Endothelial cell of umbilical vein (primary cell): ENCODE measurements at places on chromosomes 2 and 18. TPM values are rescaled to one million over a fixed set of nuclear protein-coding genes. Genes with fewer than 3 reads are reported as not detected.

DNA sequence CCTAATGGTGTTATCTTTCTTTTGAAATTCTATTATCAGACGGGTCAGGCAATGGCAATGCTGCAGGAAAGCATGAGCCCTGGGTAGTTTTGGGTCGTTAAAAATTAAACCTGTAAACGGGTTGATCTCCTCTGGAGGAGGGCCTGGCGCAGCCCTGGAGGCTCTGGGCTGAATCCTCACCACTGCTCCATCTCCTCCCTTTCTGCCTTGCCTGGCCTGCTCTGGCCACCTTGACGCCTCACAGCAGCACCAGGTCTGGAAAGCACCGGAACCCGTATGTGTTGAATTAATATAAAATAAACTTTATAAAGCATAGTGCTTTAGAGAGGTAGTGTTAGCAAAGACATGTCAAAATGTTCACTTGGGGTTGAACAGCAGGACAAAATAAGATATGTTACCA lies 316.1 kb downstream of the LNPK start:
- no peak for DNase-seq

- DNase-seq = no peak
Observed at GRCh38 chr18:50312296-50313030, 25.0 kb upstream of the CXXC1 start.

- DNase-seq = no peak
Observed at GRCh38 chr2:219638217-219638947, 11.0 kb downstream of the SLC4A3 start.

- peak; percentile 70 for DNase-seq
Observed at GRCh38 chr2:44981714-44982108, 27.5 kb downstream of the SIX2 start.

Gene CCL20
- 0.16 and 0.32 TPM in 2 replicates for polyA plus RNA-seq

GRCh38 chr2:107502539-107502938 lies 324.2 kb upstream of the RGPD4 start:
- no peak for DNase-seq

Gene TMEM237
- polyA plus RNA-seq = 36.3 and 41.2 TPM in 2 replicates

- DNase-seq = no peak
Observed at GRCh38 chr2:136151021-136151971, 33.3 kb upstream of the CXCR4 start.

GRCh38 chr2:217740178-217740577 lies 262.6 kb downstream of the TNS1 start:
- DNase-seq = no peak

GRCh38 chr2:172953411-172953810 lies 122.2 kb upstream of the MAP3K20 start:
- DNase-seq = no peak

Gene SERPINB3
- polyA plus RNA-seq = not detected in 2 replicates

- DNase-seq = peak; percentile 48
Observed at GRCh38 chr2:152468899-152469692, 134.1 kb downstream of the FMNL2 start.

Gene FSHR
- polyA plus RNA-seq = not detected in 2 replicates

DNA sequence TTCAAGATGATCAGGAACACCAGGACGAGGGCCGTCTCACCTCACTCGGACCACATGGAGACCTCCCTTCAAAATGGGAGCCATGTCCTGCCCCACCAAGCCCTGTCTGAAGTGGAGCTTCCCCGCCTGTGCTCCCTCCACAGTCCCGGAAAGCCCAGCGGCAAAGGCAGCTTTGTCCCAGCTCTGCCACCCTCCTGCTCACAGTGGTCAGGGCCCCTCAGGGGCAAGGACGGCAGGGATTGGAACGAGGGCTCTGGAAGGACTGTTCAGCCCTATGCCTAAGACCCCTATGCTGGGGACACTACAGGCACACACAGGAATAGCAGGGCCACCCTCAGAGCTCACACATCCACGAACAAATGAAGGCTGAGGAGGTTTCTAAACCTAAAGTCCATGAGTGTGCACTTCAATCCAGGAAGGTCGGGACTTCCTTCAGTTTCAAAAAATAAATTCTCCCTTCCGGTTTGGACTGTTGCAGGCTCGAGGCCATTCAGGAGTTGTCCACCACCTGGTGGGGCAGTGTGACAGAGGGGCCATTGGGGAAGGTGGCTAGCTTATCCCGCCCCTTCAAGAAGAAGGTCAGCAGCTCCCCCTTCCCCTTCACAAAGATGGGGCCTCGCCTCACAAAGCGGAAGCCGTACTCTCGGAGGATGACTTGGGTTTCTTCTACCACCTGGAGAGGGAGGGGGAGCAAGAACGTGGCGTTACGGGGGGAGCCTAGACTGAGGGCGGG lies 26.4 kb downstream of the CENPO start:
- no peak for DNase-seq

DNA sequence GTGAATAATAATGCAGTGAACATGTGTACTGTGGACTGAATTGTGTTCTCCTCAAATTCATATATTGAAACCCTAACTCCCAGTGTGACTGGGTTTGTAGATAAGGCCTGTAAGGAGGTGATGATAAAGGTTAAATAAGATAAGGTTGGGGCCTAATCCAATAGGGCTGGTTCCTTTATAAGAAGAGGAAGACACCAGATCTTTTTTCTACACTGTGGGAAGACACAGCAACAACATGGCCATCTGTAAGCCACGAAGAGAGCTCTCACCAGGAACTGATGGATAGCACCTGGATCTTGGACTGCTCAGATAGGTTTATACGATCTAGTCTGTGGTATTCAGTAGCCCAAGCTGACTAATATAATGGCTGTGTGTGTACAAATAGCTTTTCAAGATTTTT lies 66.8 kb downstream of the BMPR2 start:
- no peak for DNase-seq

- peak; percentile 95 for DNase-seq
Observed at GRCh38 chr2:224837558-224837957, 121.4 kb upstream of the CCDC195 start.

DNA sequence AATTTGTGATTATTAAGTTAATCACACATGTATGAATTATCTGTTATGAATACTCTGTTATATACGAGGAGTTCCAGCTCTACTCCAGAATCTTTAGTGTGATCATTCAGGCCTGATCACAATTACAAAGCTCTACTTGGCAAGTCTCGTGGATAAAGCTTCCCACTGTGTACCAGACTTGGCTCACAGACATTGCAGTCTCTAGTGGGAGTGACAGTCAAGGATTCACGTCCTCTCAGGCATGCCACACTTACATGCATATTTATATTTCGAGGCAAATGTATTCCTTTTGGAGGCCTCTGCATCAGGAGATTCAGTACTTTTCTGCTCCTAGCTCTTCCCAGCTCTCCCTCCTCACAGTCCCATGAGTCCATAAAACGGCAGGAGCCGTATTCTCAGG lies 403.4 kb upstream of the CDH7 start:
- no peak for DNase-seq

Gene CD8B2
- not detected in 2 replicates for polyA plus RNA-seq

GRCh38 chr2:233108611-233109490 lies 48.7 kb downstream of the INPP5D start:
- no peak for DNase-seq

DNA sequence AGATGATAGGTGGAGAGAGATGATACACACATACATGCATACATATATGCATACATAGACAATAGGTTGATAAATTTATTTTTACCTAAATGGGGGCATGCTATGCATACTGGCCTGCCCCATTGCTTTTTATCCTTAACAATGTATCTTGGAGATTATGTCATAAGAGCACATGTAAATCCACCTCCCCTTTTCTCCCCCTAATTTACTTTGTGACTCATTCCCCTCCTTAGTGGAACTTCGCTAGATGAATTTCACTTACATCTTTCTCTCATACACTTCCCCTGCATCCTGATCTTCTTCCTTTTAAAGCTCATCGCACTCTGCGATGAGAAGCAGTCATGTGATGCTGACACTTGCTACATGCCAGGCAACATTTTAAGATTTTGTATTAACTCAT lies 223.6 kb downstream of the C1D start:
- no peak for DNase-seq

Gene ANKRD30B
- polyA plus RNA-seq = not detected in 2 replicates

DNA sequence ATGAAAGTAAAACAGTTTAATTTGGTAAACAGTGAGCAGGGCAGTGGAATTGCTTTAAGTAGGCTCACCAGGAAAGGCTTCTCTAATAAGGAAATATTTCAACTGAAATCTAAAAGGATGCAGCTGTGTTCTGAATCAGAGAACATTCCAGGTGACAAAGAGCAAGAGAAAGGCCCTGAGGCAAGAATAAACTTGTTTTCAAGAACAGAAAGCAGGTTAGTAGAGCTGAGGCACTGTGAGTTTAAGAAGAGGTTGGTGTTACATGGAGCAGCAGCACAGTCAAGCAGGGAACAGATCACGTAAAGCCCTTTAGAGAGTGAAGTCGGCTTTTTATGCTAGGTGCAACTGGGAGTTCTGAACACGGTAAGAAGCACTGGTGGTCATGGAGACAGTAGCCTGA lies 57.0 kb upstream of the SCN1A start:
- peak; percentile 79 for DNase-seq

DNA sequence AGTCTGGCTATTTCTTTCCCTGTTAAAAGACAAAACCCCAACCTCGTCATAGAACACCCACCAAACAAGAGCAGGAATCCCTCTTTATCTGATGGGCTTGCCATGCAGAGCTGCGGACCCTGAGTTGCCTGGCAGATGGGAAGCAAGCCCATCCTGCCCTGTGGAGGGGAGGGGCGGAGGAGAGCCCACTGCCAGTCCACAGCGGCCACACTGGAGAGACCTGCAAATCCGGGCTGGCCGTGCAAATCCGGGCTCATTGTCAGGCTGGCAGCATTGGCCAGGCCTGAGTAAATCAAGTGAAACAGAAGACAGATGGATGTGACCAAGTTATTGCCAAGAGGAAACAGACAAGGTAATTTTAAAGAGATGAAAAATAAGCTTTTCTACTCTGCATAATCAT lies 22.0 kb downstream of the MYL12B start:
- DNase-seq = no peak

Gene SP140
- polyA plus RNA-seq = not detected in 2 replicates

- no peak for DNase-seq
Observed at GRCh38 chr18:25496544-25496943, 144.6 kb upstream of the ZNF521 start.

DNA sequence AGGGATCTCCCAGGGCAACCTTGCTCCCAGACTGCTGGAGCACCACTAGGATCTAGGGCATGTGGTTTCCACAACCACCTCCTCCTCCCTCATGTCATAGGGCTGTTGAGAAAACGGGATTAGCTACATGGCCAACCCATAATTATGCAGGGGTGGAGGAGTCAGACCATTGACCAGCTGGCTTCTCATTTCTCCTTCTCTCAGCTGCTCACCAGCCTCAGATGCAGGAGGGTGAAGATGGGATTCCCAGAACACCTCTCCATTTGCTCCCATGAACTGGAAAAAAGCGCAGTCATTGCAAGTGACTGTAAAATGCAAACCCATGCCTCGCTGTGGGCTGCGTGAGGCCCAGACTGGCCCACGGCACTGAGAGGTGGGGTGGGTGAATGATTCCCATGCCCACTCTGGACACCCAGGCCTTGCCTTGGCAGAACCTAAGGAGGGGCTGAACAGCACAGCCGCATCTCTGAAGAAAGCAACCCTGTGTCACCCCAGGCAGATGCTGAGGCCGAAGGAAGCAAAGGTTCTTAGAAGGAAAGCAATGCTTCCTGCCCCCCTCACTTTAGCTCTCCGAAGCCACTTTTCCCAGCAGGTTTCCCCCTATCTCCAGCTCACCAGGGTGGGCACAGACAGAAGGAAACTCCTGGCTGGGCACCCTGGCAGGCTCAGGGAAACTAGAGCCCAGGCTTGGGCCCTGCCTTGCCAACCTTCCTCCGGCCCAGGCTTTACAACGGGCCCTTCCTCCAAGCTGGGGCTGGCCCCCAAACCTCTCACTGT lies 69.6 kb upstream of the RTN4 start:
- no peak for DNase-seq
